ENCODE measurements at places on chromosomes 16 and 17.

DNA sequence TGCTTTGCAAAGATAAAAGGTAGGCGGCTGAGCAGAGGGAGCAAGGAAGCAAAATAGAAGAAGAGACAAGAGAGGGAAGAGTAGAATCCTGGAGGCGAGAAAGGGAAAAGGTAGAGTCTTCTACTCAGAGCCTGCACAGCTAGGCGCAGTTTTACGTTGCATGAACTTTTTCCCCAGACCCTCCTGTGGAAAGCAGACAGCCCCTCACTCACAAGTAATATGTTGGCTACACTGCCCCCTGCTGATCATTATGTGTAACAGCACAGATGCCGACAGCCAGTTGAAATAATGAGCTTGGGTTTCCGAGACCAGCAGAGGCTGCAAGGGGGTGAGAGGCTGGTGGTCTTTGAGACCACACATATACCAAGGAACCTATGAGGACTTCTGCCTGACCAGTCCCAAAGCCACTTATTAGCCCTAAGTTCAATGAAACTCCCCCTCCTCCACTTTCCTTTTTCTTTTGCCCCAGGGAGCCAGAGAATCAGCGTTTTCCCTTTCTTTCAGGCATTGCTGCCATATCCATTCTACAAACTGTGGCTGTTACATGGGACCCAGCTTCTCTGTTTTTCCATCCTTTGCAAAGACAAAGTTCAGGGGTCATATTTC, 22.5 kb upstream of the CMTR2 start:
- no peak for DNase-seq

DNA sequence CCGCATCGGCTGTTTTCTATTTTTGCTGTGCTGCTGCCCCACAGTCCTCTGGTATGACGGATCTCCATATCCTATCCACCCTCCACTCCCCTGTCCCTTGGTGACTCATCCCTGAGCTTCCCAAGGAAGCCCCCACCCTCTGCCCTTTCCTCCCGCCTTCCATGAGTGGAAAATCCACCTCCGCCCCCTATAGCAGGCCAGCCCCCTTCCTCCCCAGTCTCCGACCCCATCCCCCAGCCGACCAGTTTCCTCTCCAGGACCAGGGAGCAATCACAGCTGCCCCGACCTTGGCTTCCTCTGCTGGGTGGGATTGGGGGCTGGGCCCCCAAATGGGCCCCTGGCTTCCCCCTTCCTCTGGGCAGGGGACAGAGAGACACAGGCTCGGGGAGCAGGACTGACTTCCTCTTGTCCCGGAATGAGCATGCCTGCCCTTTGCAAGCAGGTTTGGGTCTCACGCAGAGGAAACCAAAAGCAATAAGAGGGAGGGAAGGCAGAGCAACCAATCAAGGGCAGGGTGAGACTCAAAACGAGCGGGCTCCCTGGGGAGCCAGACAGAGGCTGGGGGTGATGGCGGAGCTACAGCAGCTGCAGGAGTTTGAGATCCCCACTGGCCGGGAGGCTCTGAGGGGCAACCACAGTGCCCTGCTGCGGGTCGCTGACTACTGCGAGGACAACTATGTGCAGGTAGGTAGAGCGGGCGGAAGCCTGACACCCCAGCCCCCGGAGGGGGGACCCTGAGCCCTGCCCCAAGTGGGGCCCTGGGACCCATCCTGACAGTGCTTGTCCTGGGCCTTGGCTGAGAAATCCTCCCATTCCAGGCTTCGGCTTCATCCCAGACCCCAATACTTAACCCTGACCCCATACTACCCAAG, at the start of the genes ABI3 and GNGT2:
ABI3 (plus strand) TSS at position 550 of the 872 bp plus-strand sequence; CDS start at position 568, 18 bp downstream.
GNGT2 (minus strand) TSS at position 417 of the 872 bp plus-strand sequence. CDS start 3,152 bp downstream, outside the sequence.
- peak; percentile 63 for DNase-seq

GRCh38 chr17:34318474-34318873, 761 bp upstream of the CCL8 start:
- peak; percentile 56 for DNase-seq

GRCh38 chr16:57091200-57091974, 996 bp upstream of the CPNE2 start:
- DNase-seq, result peak; percentile 18

DNA sequence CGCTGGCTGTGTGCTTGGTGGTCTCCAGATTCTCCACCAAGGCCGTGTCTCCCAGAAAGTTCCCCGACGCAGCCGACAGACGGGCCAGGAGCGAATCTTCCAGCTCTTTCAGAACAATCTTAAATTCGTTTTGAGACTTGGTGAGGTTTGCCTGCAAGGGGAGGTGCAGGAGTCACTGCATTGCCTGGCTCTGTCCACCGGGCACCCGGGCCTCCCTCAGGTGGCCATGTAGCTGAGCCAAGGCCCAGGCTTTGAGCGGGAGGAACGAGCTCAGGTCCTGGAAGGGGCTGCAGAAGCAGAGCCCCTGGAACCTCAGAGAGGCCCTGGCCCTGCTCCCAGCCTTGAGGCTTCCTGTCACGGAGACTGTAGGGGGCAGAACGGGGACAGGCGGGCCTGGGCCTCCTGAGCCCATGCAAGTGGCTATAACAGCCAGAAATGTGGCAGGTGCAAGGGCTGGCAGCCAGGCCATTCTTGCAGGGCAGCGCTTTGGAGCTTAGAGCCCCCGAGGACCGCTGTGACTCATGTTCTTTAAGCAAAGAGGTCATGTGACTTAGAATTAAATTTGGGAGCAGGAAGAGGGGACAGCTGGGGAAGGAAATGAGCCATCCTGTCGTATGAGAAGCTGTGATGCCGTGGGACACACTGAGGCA, 72.4 kb downstream of the PGS1 start:
- DNase-seq, result peak; percentile 56

GRCh38 chr16:88340755-88341150, 42.0 kb upstream of the ZNF469 start:
- no peak for DNase-seq

GRCh38 chr16:19853132-19853741, 31.4 kb downstream of the GPRC5B start:
- DNase-seq, result no peak

DNA sequence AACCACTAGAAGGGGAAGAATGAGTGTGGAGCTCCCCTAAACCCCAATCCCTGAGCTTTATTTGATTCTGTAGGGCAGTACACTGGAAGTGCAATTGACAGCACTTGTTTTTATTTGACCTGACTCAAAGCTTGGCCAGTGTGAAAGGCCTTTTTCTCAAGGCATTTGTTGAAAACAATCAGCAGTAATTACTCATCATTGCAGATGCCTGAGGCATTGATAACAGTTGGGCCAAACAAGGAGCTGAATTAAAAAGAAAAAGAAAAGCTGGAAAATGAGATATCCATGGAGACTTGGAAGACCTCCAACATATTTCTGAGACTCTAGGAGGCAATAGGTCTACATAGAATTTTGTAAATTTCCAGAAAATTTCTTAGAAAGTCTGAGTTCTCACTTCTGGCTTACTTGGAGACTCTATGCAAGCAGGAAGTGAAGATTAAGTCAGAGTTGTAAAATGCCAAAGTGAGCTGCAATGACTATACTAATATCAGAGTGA, 200.8 kb upstream of the KCNJ16 start:
- DNase-seq, result no peak

GRCh38 chr16:2284797-2285576, 17.1 kb upstream of the RNPS1 start:
- DNase-seq, result no peak

DNA sequence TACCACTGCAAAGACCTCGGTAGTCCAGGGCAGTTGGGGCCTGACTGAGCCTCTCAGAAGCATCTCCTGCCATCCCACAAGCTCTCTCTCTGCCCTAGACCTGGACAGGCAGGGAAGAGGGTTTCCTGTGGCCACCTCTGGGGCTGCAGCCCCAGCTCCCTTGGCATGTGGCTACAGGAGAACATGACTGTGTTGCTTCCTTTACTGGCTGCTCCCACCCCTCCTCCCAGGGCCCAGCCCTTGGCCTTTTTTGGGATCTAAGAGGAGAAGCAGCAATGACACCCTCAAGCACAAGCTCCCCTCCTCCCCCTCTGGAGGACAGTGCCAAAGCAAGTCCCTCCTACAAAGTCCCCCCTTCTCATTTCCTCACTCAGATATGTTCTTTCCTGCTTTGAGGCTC, 5.6 kb downstream of the MRPL27 start:
- no peak for DNase-seq
